Stimulated activated CD4-positive, alpha-beta T cell treated with anti-CD3 and anti-CD28 coated beads, Interleukin-4, amount 100 ng/mL, for 4 hours (primary cell): ENCODE measurements at places on chromosomes 2 and 18.

DNA sequence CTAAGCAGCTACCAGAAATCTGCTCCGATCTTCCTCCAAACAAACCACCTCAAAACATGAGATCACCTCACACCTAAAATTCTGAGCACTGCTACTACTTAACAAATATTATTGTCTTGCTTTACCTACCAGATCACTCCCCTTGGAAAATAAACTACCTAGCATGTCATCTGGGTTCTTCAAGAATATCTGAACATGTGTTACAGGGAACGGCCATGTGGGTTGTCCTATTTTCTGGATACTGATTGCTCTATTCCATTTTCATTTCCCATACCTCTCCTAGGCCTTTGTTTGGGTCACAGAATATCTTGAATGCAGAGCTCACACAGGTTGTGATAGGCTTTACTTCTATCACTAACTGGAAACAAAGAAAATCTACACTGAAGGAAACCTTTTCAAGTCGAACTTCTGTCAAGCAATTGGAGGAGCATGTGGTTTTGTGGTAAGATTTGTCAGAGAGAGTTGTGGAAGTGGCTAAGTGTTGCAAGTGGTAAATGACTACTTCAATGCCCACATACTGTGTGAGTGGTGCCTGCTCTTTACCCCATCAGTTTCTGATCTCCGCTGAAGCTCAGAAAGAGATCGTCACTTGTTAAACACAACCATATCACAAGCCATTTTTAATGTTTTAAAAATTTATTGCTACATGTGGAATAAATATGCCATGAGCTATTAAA is 739.1 kb upstream of the ZEB2 start:
- no peak for DNase-seq

DNA sequence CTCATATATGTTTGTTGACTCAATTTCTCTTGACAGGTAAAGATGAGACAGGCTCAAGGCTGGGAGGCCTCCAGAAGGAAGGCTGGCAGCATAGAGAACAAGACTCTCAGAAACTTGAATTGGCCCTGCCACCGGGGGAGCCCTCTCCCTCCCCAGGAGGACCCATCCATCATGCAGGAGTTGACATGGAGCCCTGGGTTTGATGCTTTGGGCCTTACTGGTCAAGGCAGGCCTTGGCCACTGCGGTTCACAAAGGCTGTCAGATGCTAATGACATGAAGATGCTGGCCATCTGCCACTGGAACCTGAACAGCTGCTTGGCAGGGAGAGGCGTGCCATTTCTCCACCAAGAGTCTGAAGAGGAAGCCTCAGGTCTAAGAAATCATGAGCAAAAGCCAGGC is 193.6 kb downstream of the MTCL1 start:
- DNase-seq = no peak

DNA sequence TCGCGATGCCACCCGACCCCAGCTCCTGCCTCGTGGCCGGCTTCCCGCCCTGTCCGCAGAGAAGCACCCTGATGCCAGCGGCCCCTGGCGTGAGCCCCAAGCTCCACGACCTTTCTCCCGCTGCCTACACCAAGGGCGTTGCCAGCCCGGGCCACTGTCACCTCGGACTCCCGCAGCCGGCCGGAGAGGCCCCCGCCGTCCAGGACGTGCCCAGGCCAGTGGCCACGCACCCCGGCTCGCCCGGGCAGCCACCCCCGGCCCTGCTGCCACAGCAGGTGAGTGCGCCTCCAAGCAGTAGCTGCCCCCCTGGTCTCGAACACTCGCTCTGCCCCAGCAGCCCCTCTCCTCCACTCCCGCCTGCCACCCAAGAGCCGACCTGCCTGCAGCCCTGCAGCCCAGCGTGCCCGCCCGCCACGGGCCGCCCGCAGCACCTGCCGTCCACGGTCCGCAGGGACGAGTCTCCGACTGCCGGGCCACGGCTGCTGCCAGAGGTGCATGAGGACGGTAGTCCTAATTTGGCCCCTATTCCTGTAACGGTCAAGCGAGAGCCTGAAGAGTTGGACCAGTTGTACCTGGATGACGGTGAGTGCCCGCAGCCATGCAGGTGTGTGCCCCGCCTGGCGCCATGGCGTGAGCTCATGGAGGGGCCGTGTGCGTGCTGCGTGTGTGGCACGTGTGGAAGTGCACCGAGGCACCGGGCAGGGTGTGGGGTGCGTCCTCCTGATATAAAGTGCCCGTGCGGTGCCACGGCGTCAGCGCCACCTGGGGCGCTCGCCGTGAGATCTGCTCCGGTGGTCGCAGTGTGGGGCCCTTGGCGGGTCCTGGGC is 90.8 kb downstream of the NFATC1 start:
- no peak for DNase-seq

DNA sequence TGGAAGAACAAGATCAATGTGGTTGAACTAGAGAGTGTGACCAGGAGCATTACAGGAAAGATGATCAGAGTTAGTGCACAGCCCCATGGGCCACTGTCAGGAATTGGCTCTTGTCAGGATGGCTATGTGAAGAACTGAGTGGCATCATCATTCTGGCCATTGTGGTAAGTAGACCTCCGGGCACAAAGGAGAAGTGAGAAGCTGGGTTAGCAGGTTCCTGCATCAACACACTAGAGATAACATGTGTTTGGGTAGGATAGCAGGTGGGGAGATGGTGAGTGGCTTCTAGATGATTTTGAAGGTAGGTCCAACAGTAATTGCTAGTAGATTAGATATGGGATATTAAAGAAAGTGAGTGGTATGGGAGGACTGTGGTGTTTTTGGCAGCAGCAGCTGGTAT is 408.2 kb downstream of the TSN start:
- DNase-seq = no peak

GRCh38 chr2:200310545-200310971 is 4.1 kb downstream of the SPATS2L start:
- DNase-seq = no peak

DNA sequence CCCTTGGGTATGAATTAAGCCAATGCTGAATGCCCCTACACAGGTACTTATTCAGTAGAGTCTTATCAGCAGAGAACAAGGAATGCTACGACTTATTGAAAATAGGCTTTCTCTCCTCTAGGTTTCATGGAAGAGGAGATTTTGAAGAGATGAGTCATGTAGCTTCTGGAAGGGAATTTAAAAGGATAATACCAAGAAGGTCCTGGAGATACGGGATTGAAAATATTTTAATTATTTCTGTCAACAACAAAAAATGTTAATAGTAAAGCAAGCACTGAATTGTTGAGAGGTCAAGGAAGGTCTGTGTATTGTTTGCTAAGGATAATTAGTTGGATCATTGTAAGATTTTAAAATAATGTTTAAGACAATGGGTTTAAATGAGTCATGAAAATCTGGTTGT is 293.0 kb upstream of the SPHKAP start:
- no peak for DNase-seq

- DNase-seq = no peak
Observed at GRCh38 chr18:36757081-36757480, 71.7 kb downstream of the TPGS2 start.

DNA sequence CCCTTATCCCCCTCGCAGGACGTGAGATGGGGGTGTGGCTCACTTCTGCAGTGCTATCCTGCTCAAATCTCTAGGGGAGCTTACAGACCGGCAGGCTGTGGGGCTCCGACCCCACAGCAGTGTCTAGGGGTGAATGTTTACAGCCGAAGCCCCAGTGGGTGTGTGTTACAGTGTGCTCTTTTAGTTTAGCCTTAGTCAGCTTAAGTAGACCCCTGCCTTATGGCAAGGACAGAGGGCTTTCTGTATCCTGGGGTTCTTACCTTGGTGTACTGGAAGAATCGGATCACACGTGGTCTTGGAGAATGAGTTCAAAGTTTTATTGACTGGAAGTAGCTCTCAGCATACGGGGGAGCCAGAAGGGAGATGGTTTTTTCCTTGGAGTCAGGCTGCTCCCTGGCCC is 348.2 kb upstream of the GYPC start:
- no peak for DNase-seq

GRCh38 chr2:611519-611918 is 65.7 kb downstream of the TMEM18 start:
- DNase-seq = no peak

GRCh38 chr2:230447036-230447435 is 31.0 kb downstream of the SP100 start:
- no peak for DNase-seq

GRCh38 chr2:2704428-2705090 is 373.5 kb upstream of the MYT1L start:
- DNase-seq = no peak

DNA sequence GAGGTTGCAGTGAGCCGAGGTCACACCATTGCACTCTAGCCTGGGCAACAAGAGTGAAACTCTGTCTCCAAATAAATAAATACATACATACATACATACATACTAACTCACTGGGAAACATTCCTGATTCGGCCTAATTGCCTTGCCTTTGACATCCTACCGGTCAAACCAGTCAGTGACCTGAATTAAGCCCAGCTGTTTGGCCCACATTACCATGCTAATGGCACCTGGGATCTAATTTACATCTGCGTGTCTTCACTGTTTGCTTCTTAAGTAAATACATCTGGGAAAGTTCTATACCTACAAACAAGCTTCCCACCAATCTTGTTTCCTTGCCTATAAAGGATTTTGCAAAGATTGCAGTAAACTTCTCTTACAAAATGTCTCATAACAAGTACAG is 230.2 kb upstream of the ZC3H15 start:
- DNase-seq = no peak

- DNase-seq = no peak
Observed at GRCh38 chr2:134023854-134024253, 230.0 kb upstream of the MGAT5 start.

GRCh38 chr2:60353863-60354262 is 199.6 kb downstream of the BCL11A start:
- DNase-seq = no peak

DNA sequence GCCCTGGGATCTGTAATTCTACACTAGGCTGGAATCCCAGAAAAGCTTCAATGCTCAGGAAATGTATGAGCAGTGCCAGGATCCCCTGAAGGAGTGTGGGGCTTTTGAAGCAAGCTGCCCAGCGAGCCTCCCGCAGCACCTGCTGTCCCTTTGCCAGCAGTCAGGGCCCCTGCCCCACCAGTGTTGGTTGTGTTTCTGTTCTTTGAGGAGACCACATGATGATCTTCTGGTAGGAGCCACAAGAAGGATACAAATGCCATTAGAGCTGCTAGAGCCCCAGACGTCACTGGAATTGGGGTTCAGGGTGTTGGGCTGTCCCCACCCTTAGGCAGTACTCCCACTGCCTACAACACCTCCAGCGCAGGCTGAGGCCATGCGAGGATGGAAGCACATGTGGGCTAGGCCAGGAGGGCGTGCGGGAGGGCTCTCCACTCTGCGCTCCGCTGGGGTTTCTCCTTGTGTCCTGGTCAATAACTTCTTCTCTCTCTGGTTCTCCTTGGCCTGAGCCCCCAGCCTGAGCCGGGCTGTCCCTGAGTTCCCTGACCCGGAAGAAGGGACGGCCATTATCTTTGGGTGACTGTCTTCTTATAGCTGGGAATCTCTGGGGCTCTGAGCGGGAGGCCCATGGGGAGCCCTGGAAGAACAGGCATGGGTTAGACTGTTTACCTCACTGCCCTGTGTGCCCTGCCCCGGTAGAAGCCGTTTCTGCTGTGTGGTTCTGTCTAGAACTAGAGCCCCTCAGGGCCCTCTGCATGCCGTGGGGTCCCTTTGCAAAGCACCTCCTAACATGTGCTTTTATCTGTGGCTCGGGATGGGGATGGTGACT is 73.9 kb downstream of the LRRFIP1 start:
- no peak for DNase-seq

DNA sequence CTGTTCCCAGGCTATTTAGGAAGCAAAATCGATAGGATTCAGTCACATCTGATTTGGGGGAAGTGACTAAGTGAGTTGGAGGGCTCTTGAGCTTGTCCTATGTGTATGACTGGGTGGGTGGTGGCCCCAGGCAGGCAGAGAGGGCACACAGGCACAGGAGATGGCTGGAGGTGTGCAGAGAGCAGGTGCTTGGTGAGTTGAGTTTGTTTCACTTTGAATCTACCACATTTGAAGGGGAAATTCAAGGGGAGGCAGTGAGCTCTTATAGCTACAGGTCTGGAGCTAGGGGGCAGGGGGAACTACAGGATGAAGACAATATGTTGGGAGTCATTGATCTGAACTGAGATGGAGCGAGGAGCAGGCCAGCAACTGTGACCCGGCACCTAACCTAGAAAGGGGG is 42.5 kb upstream of the TMEM200C start:
- DNase-seq = no peak

- DNase-seq = no peak
Observed at GRCh38 chr2:221767106-221768012, 195.3 kb upstream of the EPHA4 start.

DNA sequence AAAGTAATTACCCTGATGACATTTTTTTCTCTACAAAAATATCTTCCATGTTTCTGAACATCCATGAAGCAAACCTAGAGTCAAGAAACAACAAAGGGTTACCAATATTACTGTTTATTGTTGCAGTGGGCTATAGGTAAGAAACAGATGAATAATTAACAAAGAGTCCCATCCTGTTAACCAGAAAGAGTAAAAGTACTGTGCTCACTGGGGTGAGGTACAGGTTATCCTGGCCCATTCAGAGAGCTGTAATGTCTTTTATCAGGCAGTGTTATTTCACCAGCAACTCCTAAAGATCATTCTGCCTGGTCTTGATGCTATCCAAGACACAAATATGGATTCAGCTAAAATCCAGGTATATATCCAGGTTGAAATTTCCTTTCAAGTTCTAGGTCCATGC is 754.9 kb downstream of the SATB2 start:
- DNase-seq = no peak

DNA sequence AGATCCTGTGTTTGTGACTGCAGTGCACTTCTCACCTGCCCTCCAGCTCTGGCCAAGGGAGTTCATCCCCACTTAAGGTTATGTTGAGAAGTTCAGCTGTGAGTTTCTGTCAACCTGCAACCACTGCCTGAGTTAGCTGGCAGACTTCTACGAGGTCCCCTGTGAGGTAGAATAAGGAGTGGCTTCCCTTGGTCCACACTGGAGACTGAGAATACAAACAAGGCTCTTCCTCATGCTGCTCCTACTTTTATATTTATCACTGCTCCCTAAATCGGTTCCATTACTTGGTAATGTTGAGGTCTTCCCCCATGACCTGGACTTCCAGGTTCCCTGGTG is 353.2 kb upstream of the CWC22 start:
- no peak for DNase-seq

GRCh38 chr2:233130024-233130423 is 69.9 kb downstream of the INPP5D start:
- no peak for DNase-seq

DNA sequence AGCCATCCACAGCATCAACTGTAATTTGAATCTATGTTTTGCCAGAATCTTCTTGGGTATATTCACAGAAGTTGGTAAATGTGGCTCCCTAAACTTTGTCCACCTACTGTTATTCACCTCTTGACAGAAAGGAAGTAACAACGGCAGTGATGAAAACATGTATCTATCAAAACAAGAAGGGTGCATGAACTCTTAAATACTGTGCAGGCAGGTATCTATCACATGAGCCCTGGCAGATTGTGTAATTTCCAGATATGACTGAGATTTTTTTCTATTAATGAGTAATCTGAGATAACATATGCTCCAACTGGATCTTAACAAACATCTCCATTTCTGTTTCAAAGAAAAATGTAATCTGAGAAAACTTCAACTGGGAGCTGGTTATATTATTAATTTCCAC is 36.6 kb downstream of the SFT2D3 start:
- no peak for DNase-seq
